Stimulated activated CD4-positive, alpha-beta T cell treated with anti-CD3 and anti-CD28 coated beads, Interleukin-1b, Interleukin-23, amount 100 ng/mL, for 1 hour (primary cell): ENCODE measurements at places on chromosomes 11 and 22.

DNA sequence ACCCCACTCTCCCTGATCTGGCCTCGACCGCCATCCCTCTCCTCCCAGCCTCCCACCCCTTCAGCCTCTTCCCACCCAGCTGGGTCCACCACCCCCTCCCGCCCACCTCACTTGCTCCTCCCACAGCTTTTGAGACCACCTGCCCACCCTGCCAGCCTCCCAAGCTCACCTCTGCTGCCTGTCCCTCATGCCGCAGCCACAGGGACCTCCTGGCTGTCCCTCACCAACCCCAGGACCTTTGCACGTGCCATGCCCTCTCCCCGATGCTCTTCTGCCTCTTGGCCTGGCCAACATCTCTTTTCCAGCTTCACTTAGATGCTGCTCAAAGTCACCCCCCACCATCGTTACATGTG, 6.5 kb downstream of the PNPLA5 start:
- no peak for DNase-seq

GRCh38 chr11:128728767-128729587, 35.1 kb downstream of the FLI1 start:
- no peak for DNase-seq

- no peak for DNase-seq
These were observed 722.5 kb upstream of the API5 start for GRCh38 chr11:42589286-42589685.

- DNase-seq: no peak
These were observed 1549.4 kb downstream of the LRRC4C start for GRCh38 chr11:39910087-39910486.

DNA sequence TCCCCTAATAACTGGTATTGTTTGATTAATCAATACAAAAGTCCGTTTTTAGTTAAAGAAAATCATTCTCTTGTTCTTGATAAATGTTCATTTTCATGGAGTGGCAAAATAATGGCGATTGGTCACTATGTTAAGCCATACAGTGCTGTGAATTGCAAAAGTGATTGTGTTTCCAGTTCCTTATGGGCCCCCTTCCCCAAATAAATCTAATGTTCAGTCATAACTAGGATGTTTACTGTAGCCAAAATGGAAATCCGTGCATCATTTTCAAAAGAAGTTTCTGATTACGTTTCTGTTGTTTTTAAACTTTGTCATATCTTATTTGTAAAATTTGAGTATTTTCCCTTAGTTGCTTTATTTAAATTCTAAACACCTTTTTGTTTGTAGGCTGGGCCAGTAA, 845 bp downstream of the RBM7 start:
- DNase-seq: no peak

GRCh38 chr11:46659908-46660307, 40.5 kb downstream of the ARHGAP1 start:
- DNase-seq: no peak

DNA sequence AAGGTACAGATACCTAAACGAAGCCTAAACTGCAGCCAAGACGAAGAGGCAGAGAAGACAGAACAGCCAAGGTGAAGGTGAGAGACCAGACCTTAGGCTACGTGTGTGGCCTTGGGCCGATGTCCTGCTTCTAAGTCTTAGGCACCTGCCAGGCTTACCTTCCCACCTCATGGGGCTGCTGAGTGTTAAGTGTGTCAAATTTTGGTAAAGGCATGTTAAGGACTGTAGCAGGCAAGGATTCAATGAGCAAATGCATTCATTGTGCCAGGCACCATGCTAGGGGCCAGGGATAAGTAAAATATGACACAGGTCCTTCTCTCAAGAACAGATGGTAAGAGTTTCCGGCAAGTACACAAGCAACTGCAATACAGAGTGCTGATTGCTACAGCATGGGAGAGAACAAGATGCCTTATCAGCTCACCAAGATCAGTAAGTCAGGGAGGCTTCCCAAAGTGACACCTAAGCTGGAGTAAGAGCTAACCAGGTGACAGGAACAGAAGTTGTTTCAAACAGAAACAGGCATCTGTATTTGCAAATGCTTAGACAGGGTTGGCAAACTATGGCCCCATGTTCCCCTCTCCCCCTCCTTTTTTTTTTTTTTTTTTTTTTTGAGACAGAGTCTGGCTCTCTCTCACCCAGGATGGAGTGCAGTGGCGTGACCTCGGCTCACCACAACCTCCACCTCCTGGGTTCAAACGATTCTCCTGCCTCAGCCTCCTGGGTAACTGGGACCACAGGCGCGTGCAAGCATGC, 46.7 kb downstream of the CLTCL1 start:
- DNase-seq: no peak

DNA sequence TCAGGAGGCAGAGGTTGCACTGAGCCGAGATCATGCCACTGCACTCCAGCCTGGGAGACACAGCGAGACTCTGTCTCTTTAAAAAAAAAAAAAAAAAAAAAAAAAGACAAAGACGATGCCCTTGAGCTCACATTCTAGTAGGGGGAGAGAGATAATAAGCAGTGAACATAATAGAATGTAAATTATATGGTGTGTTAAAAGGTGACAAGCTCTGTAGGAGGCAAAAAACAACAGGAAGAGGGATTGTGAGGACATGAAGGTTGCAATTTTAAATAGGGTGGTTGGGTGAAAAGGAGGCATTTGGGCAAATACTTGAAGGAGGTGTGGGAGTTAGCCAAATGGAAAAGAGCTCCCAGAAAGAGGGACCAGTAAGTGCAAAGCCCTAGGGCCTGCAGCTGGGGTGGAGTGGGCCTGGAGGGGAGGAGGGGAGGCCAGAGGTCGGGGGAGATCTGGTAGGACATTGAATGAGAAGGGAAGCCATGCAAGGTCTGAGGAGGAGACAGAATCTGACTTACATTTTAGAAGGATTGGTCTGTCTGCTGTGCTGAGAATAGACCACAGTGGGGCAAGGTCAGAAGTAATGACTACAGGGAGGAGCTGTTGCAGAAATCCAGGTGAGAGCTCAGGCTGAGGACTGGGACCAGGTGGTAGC, 26.6 kb downstream of the P2RY2 start:
- DNase-seq: no peak

- no peak for DNase-seq
These were observed 59.5 kb downstream of the CDKN1C start for GRCh38 chr11:2825889-2826678.

- no peak for DNase-seq
These were observed 41.8 kb upstream of the AMPD3 start for GRCh38 chr11:10413268-10413667.

DNA sequence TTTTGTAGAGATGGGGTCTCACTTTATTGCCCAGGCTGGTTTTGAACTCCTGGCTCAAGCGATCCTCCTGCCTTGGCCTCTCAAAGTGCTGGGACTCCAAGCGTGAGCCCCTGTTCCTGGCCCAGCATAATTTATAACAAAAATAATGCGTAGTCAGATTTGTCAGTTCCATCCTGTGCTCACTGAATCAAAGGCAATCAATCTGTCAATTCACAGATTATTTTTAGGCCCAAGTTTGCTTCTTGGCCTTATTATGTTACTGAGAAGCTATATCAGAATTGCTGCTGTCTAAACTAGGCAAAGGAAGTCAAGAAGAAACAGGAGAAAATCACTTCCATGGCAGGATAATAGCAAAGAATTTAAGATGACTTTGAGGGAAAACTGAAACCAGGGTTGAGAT, 8.7 kb downstream of the DLAT start:
- DNase-seq: no peak
